ENCODE measurements at places on chromosomes 11 and 22.

GRCh38 chr11:15805726-15806125 is 550.6 kb downstream of the SOX6 start:
- DNase-seq: no peak

GRCh38 chr22:43501878-43502277 is 90.1 kb downstream of the MPPED1 start:
- DNase-seq: no peak

- DNase-seq: peak; percentile 65
These were observed 34.3 kb downstream of the KIAA1671 start for GRCh38 chr22:24986816-24987215.

DNA sequence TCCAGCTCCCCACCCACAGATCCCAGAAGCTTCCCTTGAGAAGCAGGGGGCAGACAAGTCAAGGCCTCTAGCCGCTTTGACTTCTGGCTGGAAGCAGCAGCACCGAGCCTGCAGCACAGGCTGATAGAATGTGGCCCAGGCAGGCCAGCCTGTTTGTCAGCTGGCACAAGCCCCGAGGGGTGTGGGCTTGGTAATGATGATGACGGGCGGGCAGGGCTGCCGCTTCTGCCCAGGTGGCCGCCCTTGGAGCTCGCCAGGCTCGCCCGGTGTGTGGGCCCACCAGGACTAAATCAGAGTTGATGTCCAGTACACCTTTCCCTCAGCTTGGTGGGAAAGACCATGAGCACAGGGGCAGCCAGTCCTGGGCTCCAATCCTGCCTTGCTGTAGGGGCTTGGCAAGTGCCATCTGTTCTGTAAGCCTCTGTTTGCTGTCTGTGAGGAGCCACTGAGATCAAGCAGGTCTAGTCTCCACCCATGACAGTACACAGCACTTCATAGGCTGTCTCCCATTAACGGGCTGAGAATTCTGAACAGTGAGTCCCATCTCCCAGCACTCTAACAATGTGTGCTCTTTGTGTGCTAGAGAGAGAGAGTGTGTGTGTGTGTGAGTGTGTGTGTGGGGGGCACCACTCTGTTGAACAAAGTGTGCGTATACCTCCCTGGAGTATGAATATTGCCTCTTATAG is 26.8 kb downstream of the MICAL2 start:
- no peak for DNase-seq

- DNase-seq: no peak
These were observed 14.6 kb upstream of the POLD3 start for GRCh38 chr11:74577624-74578396.

- no peak for DNase-seq
These were observed 63.8 kb downstream of the TRIM29 start for GRCh38 chr11:120074076-120074475.

GRCh38 chr11:106327637-106328036 is 250.2 kb downstream of the AASDHPPT start:
- no peak for DNase-seq

GRCh38 chr11:71240061-71240690 is 12.2 kb downstream of the SHANK2 start:
- no peak for DNase-seq

- no peak for DNase-seq
These were observed 25.4 kb downstream of the TRMU start for GRCh38 chr22:46360891-46361290.

GRCh38 chr11:128708660-128709059 is 14.8 kb downstream of the FLI1 start:
- no peak for DNase-seq

DNA sequence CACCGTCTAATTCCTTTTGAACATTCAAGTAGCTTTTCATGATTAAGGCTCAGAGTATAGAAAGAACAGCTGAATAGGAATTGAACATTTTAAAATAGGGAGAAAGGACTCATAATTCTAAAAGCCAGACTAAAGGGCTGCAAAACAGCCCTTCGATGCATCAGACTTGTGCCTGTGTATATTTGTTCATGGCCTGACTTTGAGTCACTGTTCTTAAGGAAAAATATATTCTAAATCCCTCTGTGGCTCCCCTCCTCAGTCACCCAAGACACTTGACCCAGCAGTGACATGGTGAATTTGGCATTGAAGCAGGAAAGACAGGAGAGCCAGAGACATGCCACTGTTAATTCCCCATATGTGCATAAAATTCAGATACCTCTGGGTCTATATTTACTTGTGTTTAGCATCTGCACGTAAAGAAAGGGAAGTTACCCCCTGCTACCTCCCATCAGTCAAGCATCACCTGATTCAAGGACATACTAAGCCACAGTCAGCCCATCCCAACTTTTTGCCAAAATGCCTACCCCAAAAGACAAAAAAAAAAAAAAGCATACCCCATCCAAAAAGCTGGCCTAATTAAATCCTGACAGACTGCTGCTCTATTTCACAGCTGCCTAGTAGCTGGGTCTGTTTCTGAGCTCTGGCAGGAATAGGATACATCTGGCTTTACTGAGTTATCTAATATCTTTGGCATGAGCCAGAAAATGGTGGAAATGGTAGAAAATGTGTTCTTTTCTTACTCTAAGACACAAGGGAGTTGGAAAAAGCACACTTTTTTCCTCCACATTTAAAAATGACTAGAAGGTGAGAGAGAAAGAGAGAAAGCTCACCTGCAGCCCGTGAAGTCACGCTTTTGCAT is 93.5 kb downstream of the COMMD9 start:
- DNase-seq: no peak

DNA sequence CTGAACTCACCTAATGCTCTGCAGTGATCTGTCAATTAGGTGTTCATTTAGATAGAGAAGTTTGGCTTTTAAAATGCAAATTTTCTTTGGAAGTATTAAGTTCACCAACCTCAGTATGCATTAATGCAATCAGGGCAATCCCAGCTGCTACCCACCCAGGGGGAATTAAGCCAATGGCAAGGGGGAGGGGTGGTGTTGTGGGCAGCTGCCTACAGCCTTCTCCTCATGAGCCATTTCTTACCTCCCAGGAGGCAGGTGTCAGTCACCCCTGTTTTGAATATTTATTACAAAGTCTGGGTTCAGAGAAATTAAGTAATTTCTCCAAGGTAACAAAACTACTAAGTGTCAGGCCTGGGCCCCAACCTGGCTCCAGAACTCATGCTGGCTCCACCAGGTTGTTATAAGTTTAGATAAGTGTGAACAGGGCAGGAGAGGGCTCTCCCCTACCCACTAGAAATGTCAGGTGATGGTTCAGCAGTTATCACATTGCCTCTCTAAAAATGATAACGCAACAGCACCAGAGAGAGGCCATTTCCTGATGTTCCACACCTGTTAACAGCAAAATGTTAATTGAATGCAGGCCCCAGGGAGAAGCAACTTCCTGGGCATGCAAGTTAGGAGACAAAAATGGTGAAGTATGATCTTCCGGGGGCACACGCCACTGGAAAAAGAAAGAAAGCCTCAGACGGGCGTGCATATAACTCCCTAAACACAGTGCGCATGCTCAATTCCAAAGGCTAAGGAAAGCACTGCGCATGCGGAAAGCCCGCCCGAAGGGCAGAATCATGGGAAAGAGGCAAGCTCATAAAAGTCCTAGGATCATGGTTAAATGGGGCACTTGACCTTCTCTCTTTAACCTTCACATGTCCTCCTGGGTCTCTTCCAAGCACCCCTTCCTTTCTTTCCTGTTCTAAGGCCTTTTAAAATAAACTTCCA is 35.4 kb upstream of the GNAZ start:
- DNase-seq: no peak

- DNase-seq: no peak
These were observed 84.3 kb downstream of the ARL14EP start for GRCh38 chr11:30406978-30407762.

- no peak for DNase-seq
These were observed 12.0 kb downstream of the B3GAT1 start for GRCh38 chr11:134399996-134400395.

DNA sequence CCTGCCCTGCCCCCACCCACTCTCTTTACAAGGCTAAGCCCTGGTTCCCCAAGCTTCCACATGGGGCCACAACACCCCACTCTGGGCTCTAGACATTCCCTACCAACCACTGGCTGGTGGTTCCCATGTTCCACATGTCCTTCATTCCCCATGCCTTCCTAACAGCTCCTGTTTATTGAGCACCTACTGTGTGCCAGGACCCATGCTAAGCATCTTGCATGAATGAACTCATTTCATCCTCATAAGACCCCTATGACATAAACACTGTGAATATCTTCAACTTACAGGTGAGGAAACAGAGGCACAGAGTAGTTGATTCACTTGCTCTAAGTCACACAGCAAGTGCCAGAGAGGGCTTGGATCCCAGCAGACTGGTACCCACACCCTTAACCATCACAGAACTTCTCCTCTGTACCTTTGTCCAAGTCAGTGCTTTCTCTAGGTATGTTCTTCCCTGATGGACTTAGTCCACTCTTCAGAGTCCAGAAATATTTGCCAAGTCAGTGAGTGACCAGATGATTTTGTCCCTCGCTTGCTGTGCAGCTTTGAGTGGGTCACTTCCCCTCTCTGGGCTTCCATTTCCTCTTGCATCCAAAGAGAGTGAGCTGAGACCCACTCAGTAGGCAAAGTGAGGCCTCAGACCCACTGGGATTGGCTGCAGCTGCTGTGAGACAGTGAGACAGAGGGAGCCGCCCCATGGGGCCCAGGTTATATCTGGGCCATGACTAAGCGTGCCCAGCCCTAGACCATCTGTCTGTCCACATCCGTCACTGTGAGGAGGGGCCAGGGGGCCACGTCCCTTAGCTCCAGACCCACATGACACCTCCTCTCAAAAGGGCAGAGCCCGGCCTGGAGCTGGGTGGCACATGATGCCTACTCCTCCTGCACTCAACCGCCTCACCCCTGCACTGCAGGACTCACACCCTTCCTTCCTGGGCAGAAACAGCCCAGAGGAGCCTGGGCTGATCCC is 132.4 kb downstream of the MN1 start:
- DNase-seq: no peak

DNA sequence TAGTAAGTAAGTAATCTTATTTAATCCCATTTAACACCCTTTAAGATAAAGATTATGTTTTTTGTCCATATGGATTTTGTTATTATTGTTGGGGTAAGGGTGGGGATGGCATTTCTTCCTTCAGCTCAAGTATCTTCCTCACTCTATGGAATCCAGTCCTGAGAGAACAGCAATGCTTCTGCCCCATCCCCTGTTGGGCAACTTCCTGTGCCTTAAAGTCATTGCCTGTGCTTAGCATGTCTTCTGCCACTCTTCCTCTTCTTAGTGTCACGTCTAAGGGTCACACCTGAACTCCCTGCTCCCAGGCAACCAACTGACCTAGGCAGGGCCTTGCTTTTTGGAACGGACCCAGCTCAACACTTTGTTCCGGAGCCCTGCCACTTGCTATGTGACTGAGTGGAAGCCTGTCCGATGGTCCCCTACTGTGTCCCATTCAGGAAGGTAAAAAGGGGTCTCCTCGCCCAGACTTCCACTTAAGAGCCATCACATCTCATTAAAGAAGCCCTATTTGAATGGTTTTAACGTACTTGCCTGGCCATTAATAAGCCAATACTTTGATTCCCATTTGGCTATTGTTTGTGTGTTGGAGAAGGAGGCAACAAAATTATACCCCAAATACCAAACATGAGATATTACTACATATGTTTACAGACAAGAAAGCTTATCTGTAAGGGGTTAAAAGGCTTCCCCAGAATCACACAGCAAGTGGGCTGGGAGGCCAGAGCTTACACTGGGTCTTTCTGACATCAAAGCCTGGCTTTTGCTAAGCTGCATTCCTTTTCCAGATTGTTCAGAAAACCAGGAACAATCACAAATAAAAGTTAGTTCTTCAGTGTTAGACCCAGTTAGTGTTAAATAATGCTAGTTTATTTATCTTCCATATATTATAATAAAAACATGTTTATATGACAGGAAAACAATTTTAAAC is 59.2 kb downstream of the RAB38 start:
- no peak for DNase-seq

- no peak for DNase-seq
These were observed 66.7 kb downstream of the DSCAML1 start for GRCh38 chr11:117730208-117730800.

DNA sequence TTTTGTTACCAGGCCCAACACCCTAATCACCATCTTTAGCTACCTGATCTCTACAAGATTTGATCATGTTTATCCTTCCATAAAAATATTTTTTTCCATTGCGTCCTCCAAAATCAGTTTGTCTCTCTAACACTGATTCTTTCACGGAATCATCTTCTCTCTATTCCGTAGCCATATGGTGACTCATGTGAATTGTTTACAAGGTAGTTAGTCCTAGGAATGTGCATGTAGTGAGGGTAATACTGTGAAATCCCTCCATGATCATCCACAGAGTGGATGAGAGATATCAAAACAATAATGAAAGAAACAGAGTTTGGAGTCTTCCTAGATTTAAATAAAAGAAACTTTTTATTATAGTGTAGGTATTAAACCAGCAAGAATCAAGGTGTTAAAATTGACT is 230.2 kb downstream of the METTL15 start:
- DNase-seq: no peak

DNA sequence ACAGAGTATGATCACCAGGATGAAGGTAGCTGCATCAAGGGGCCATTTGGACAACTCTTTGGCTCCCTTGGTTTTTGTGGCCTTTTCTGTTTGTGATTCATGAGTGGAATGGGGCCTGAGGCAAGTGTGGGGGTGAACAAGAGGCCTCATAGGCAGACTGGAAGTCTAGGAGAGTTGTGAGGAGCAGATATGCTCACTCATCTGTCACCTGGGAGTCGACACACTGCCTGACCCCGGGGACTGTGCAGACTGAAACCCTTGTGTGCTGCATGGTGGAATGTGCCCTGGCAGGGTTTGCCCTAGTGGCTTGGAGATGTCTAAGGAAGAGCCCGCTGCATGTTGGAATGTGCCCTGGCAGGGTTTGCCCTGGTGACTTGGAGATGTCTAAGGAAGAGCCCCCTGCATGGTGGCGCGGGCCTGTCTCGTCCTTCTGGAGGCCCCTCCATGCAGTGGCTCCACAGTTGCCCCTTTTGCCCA is 60.0 kb downstream of the MED15 start:
- no peak for DNase-seq

GRCh38 chr11:16454289-16454863 is 98.0 kb upstream of the SOX6 start:
- DNase-seq: no peak

DNA sequence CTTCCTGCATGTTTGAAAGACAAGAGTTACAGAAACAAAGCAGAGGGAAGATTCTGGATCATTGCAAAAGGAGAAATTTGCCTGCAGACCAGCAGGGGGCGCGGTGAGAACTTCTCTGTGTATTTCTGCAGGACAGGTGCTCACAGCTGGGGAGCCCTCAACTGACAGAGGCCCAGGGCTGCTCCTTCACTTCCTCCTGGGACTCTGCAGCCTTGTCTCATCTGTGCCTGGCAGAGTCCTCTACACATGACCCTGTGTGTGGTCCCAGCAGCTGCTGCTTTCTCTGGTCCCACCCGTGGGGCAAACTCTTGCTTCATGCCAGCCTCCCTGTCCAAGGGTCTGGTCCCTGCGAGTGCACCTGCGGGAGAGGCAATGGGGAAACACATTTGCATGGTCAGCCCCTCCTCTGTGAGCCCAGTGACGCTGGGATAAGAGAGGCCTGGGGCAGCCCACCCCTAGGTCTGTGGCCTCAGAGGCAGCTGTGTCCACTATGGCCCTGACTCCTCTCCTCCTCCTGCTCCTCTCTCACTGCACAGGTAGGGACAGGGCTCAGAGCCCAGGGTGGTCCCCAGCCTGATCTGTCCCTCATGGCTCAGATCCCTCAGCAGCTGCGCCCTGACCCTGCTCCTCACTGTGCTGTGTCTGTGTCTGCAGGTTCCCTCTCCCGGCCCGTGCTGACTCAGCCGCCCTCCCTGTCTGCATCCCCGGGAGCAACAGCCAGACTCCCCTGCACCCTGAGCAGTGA is 43.2 kb upstream of the VPREB1 start:
- peak; percentile 84 for DNase-seq

All from activated naive CD4-positive, alpha-beta T cell treated with anti-CD3 and anti-CD28 coated beads, Interleukin-2, amount 10 ng/mL, durations not matched to agents 7 days and 5 days (primary cell).